ENCODE measurements at places on chromosomes 16 and 17.

GRCh38 chr17:80625627-80626026 is 81.0 kb downstream of the RPTOR start:
- H3K4me3 ChIP-seq, result no peak overlapping the region
- DNase-seq, result no peak
- no peak overlapping the region for H3K27ac ChIP-seq
- H3K4me1 ChIP-seq, result peaks cover 9% of the 10 kb centered on the region

DNA sequence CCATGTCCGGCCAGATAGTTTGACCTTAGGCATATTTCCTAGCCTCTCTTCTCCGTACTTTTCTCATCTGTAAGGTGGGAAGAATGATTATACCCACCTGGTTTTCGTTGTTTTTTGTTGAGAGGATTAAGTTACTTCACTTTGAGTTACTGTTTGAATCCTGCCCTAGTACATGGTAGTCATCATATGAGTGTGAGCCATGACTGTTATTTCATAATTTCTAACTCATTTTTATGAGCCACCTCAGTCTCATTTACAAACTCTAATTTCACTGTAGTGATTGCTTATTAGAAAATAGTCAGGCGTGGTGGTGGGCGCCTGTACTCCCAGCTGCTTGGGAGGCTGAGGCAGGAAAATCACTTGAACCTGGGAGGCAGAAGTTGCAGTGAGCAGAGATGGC is 45.1 kb downstream of the YPEL2 start:
- DNase-seq, result no peak
- H3K36me3 ChIP-seq, result no peaks in the 10 kb centered on the region

- no peaks in the 10 kb centered on the region for H3K4me1 ChIP-seq
- no peaks in the 10 kb centered on the region for H3K36me3 ChIP-seq
- no peak overlapping the region for H3K4me3 ChIP-seq
- DNase-seq, result no peak
- no peaks in the 10 kb centered on the region for H3K27me3 ChIP-seq
Measured at GRCh38 chr17:21678393-21679081, 13.8 kb upstream of the KCNJ18 start.

DNA sequence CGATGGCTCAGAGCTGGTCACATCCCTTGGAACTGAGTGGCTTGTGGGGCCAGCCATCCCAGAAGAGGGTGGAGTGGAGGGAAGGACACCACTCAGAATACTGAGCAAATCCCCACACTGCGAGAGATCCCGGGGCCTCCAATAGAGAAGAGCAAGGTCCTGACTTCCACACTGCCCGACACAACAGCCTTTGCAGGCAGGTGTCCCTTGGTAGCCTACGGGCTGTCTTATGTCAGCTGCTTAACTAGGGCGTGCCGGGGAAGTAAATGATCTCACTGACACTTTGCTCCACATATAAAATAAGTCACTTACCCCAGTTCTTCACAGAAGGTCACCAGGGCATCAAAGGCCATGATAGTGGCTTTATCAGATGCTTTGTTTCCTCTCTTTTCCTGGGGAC is 16.1 kb downstream of the RECQL5 start:
- H3K4me1 ChIP-seq, result no peaks in the 10 kb centered on the region
- no peaks in the 10 kb centered on the region for H3K27me3 ChIP-seq
- H3K36me3 ChIP-seq, result no peaks in the 10 kb centered on the region
- H3K4me3 ChIP-seq, result no peak overlapping the region
- no peak for DNase-seq

DNA sequence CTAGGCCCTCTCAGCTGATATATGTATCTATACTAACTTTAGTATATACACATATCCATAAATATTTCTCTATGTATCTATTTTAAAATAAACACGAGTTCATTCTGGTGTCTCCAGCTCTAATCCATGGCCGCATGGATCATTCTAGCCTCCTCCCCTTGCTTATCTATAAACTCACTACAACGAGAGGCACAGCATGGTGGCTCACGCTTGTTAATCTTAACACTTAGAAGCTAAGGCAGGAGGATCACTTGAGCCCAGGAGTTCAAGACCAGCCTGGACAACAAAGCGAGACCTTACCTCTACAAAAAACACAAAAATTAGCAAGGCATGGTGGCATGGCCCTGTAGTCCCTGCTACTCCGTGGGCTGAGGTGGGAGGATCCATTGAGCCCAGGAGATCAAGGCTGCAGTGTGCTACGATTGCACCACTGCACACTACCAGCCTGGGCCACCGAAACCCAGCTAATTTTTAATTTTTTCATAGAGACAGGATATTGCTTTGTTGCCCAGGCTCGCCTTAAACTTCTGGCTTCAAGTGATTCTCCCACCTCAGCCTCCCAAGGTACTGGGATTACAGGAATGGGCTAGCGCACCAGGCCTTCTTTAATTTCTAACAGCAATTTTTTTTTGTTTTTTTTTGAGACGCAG is 3.9 kb upstream of the ZNF207 start:
- DNase-seq, result peak; percentile 44
- no peak overlapping the region for H3K4me3 ChIP-seq
- peaks cover 2% of the 10 kb centered on the region for H3K4me1 ChIP-seq
- H3K27me3 ChIP-seq, result no peaks in the 10 kb centered on the region
- H3K27ac ChIP-seq, result no peak overlapping the region

- no peak for DNase-seq
- H3K27me3 ChIP-seq, result no peaks in the 10 kb centered on the region
- no peaks in the 10 kb centered on the region for H3K4me1 ChIP-seq
- no peak overlapping the region for H3K27ac ChIP-seq
Measured at GRCh38 chr17:78969865-78970264, 9.9 kb downstream of the LGALS3BP start.

GRCh38 chr16:50371936-50372595 is 3.3 kb upstream of the BRD7 start:
- H3K36me3 ChIP-seq, result no peaks in the 10 kb centered on the region
- no peak overlapping the region for H3K4me3 ChIP-seq
- no peak overlapping the region for H3K27ac ChIP-seq
- H3K4me1 ChIP-seq, result peaks cover 4% of the 10 kb centered on the region

DNA sequence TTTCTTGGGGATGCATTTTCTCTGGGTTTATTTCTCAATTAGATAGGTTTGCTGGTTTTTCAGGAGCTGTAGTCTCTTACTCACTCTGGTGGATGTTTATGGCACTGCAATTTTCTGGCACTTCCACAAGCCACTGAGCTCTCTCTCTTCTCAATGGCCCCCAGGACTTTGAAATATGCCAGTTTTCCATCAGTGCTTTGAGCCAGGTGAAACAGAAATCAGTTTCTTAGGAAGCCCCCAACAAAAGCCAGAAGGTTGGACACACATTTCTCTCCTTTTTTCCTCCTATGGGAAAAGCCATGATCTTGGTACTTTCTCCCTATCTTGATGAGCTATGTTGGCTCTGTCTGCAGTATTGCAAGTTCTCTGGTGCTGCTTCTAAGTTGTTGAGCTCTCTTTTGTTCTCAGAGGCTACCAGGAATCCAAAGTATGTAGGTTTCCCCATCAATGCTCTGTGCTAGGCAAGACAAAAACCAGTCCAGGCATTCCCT is 90.7 kb upstream of the SMIM36 start:
- H3K36me3 ChIP-seq, result no peaks in the 10 kb centered on the region
- H3K4me1 ChIP-seq, result peaks cover 2% of the 10 kb centered on the region
- no peak overlapping the region for H3K27ac ChIP-seq
- DNase-seq, result peak; percentile 93

- H3K27me3 ChIP-seq, result no peaks in the 10 kb centered on the region
- H3K4me1 ChIP-seq, result no peaks in the 10 kb centered on the region
- DNase-seq, result no peak
- H3K36me3 ChIP-seq, result no peaks in the 10 kb centered on the region
- no peak overlapping the region for H3K4me3 ChIP-seq
Measured at GRCh38 chr17:15298176-15298575, 33.0 kb upstream of the PMP22 start.

DNA sequence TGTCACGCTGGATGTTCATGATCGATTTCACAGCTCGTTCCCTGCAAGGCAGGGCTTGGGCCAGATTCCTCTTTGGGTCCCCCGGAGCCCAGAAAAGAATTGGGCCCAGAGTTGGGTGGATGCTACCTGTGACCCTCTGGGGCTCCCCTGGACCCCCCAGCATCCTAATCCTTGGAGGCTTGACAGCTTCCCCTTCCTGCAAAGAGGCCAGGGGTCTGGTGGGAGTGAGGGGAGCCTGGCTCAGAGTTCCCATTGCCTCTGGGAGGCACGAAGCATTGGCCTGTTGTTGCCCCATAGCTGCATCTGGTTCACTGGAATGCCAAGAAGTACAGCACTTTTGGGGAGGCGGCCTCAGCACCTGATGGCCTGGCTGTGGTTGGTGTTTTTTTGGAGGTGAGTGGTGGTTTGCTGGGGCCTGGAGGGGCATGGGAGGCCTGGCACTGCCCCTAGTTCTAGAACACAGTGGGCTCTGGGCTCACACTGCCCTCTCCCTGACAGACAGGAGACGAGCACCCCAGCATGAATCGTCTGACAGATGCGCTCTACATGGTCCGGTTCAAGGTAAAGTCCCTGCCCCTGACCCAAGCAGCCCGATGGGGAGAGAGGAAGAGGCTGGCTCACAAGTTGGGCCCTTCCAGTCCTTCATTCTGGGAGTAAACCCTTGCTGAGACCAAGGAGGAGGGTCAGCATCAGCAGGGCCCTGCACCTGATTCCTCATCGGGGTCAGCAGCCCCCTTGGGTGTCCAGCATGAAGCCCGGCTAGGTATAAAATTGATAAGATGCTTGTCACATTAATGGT is 7.2 kb downstream of the CA7 start:
- no peak overlapping the region for H3K27ac ChIP-seq
- no peak for DNase-seq
- peaks cover under 1% of the 10 kb centered on the region for H3K27me3 ChIP-seq
- no peaks in the 10 kb centered on the region for H3K36me3 ChIP-seq
- no peak overlapping the region for H3K4me3 ChIP-seq
- H3K4me1 ChIP-seq, result no peaks in the 10 kb centered on the region

DNA sequence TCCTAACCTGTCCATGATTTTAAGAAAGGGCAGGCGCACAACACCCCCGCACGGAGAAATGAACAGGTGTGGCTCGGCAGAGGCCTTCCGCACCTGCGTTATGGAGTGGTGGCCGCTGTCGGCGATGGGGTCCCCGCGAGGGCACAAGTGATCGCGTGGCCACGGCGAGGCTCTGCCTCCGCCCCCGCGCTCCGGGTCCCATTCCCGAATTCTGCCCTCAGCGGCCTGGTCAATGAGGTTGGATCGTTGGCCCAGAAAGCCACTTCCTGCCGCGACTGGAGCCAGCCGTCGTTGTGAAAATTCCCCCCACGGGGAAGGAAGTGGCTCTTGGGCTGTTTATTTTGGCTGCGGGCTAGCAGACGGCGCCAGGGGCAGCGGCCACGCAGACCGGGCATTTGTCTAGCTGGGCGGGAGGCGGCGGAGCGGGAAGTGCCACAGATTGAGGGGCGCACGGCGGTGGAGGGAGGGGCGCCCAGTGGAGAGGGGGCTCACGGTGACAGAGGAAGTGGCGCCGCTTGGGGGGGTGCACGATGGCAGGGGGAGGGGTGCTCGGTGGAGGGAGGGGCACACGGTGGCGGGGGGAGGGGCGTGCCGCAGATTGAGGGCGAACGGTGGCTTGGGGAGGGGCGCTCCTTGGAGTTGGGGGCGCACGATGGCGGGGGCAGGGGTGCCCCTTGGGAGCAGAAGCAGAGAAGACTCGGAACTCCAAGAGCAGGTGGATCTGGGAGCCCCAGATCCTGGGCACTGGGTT is 25.0 kb downstream of the MRC2 start:
- no peaks in the 10 kb centered on the region for H3K27me3 ChIP-seq
- H3K27ac ChIP-seq, result peak overlapping the region; percentile 99
- peak; percentile 88 for DNase-seq

DNA sequence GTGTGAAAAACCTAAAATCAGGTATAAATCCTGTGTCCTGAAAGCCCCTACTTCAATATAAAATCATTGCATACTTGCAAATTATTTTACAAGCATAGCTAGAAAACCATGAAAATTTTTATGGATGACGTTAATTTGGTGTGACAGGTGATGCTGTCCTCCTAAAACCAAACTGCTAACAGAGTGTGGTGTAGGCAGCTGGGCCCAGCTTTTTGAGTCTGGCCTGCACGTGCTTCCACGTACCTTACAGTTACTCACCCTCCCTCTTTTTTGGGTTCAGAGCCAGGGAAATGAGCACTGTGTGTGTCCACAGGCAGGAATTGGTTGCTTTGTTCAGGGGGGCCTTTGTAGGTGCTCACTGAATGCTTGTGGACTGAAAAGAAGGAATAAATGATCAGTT is 36.4 kb downstream of the CLEC16A start:
- H3K4me1 ChIP-seq, result no peaks in the 10 kb centered on the region
- no peak for DNase-seq
- no peak overlapping the region for H3K27ac ChIP-seq
- H3K36me3 ChIP-seq, result no peaks in the 10 kb centered on the region

- no peaks in the 10 kb centered on the region for H3K27me3 ChIP-seq
- H3K27ac ChIP-seq, result no peak overlapping the region
- no peaks in the 10 kb centered on the region for H3K4me1 ChIP-seq
- no peak overlapping the region for H3K4me3 ChIP-seq
- no peak for DNase-seq
Measured at GRCh38 chr17:16870253-16871245, 101.4 kb downstream of the TNFRSF13B start.

DNA sequence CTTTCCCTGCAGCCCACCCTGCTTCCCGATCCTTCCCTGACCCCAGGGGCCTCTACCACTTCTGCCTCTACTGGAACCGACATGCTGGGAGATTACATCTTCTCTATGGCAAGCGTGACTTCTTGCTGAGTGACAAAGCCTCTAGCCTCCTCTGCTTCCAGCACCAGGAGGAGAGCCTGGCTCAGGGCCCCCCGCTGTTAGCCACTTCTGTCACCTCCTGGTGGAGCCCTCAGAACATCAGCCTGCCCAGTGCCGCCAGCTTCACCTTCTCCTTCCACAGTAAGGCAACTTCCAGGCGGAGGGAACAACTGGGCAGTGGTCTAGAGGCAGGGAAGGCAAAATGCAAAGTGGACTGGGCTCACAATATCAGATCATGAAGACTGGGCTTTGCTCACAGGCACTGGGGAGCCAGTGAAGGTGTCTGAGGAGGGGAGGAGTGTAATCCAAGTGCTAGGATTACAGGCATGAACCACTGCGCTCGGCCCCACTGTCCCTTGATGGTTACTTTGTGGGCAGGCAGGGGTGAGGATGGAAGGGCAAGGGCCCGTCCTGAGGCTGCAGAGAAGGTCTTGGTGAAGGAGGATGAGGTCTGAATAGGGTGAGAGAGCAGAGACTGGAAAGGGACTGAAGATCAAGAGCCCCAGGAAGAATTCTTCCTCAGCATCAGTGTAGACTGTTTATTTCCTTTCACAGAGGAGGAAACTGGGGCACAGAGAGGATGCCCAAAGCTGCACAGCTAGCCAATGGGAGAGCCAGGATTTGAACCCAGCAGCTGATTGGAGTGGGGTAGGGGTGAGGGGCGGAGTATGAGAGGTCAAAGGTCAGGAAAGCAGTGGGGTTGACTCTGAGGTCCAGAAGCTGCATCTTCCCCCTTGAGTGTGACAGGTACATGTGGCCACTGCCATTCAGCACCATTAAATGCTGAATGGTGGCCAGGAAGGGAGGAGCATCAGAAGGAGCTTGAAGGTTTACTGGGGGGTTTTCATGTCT is 16.5 kb upstream of the ADGRG3 start:
- no peak overlapping the region for H3K4me3 ChIP-seq
- DNase-seq, result peak; percentile 50
